Dermis blood vessel endothelial cell (primary cell): ENCODE measurements at places on chromosomes 1 and 21. TPM values are rescaled to one million over a fixed set of nuclear protein-coding genes. Genes with fewer than 3 reads are reported as not detected.

Gene CFHR1
- not detected in 2 replicates for total RNA-seq

Gene TCHHL1
- not detected in 2 replicates for total RNA-seq

Gene PTPN7
- total RNA-seq = 0.09 and 0.68 TPM in 2 replicates

Gene LCE2C
- total RNA-seq = not detected in 2 replicates

GRCh38 chr1:221706876-221707582 is 34.9 kb downstream of the DUSP10 start:
- no peak for DNase-seq

DNA sequence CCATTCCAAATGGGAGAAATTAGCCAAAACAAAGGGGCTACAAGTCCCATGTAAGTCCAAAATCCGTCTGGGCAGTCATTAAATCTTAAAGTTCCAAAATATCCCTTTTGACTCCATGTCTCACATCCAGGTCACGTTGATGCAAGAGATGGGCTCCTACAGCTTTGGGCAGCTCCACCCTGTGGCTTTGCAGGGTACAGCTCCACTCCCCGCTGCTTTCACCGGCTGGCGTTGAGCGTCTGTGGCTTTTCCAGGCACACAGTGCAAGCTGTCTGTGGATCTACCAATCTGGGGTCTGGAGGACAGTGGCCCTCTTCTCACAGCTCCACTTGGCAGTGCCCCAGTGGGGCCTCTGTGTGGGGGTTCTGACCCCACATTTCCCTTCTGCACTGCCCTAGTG is 130.2 kb downstream of the TPR start:
- no peak for DNase-seq

DNA sequence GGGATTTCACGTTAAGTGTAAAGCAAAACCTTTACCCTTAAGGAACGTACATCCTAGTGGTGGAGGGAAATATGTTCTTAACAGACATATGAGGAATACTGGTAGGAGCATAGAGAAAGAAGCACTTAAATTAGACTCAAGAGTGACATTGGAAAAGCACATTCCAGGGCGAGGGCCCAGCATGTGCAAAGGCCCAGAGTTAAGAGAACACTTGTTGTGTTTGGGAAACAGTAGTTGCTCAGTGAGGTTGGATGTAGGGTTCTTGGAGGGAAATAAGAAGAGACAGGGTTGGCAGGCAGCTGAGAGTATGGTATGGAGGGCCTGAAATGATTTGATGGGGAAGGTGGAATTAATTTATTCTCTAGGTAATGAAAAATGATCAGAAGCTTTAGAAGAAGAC is 115.5 kb downstream of the CNIH3 start:
- DNase-seq = no peak

DNA sequence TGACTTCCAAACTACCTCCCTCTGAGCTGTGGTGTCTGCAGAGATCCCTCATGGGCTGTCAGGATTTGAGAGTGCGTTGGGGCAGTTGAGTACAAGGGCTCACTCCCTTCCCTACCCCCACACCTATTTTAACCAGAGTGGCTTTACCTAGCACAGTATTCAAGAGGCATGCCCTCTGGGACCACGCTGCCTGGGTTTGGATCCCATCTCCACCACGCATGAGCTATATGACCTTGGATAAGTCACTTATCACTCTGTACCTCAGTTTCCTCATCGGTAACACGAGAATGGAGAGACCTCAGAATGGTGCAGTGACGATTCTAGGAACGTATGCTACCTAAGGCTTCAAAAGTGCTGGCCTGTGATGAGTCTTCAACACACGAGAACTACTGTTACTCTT is 147.3 kb upstream of the WNT4 start:
- no peak for DNase-seq

- DNase-seq = no peak
These were observed 42.2 kb downstream of the NTNG1 start for GRCh38 chr1:107183011-107183410.

- no peak for DNase-seq
These were observed 1.1 kb downstream of the PGD start for GRCh38 chr1:10400013-10400412.
